ENCODE measurements at places on chromosomes 7 and 10. TPM values are rescaled to one million over a fixed set of nuclear protein-coding genes. Genes with fewer than 3 reads are reported as not detected.

GRCh38 chr10:14450041-14450491 lies 119.3 kb upstream of the FRMD4A start:
- no peaks in the 10 kb centered on the region for H3K27me3 ChIP-seq
- DNase-seq, result no peak
- no peak overlapping the region for H3K4me3 ChIP-seq
- no peaks in the 10 kb centered on the region for H3K36me3 ChIP-seq
- H3K4me1 ChIP-seq, result peaks cover 19% of the 10 kb centered on the region

- H3K27ac ChIP-seq, result no peak overlapping the region
- peaks cover 11% of the 10 kb centered on the region for H3K36me3 ChIP-seq
- no peak for DNase-seq
Observed at GRCh38 chr10:67934336-67934735, 49.9 kb downstream of the SIRT1 start.

ATXN7L1 gene
- total RNA-seq, result 20.5 TPM

GRCh38 chr10:94706089-94706488 lies 22.6 kb downstream of the CYP2C18 start:
- no peak for DNase-seq
- H3K27ac ChIP-seq, result no peak overlapping the region
- H3K4me1 ChIP-seq, result no peaks in the 10 kb centered on the region
- no peaks in the 10 kb centered on the region for H3K36me3 ChIP-seq
- no peak overlapping the region for H3K4me3 ChIP-seq

DNA sequence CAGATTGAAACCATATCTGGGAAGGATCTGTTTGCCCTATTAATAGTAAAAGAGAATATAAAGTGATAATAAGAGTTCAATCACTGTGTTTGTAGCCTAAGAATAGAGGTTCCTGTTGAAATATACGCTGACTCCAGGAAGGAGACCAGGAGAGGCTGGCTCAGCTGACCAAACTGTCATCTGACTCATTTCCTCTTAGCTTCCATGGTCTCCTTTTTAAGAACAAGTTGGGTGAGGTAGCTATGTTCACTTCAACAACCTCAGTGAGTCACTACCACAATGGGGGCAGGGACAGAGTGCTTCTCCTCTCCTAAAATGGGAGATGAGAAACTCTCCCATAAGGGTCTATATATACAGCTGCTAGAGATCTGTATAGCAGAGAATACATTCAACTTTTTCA lies 543.3 kb downstream of the CALN1 start:
- no peaks in the 10 kb centered on the region for H3K36me3 ChIP-seq
- no peak overlapping the region for H3K27ac ChIP-seq
- no peak overlapping the region for H3K4me3 ChIP-seq
- no peaks in the 10 kb centered on the region for H3K4me1 ChIP-seq

LGI1 gene
- 3.3 TPM for total RNA-seq

COL28A1 gene
- total RNA-seq, result 11.8 TPM

DNA sequence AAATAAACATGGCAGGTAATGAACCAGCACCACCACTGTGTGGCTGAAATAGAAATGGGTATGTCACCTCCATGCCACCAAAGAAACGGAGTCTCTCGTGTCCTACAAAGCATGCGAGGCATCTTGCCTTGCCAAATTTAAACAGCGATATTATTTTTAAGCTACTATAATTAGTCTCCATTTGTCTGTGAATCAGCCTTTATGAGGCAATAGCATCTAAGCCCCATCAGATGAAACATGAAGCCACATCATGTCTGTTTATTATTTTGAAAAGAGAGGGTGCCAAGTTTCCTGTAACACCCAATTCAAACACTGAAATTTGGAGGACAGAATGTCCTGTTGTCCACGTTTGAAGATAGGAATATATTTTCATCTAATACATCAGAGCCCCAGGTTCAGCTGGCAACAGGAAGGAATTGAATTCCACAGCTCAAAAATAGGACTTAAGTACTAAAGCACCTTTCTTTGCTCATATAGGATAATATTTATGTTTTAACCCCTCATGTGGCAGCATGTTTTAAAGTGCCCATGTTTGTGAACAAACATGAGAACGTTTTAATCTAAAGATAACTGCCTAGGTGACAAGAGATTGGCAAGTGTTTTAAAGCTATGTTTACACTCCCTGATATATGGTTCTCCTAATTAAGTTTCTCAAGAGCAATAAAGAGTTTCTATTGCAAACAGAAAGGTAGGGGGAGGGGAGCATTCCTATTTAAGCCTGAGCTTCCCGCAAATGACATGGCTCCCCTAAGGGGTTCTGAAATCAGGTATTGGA lies 86.8 kb downstream of the SORBS1 start:
- H3K36me3 ChIP-seq, result no peaks in the 10 kb centered on the region
- H3K4me3 ChIP-seq, result no peak overlapping the region
- DNase-seq, result no peak
- no peaks in the 10 kb centered on the region for H3K27me3 ChIP-seq
- no peaks in the 10 kb centered on the region for H3K4me1 ChIP-seq

DNA sequence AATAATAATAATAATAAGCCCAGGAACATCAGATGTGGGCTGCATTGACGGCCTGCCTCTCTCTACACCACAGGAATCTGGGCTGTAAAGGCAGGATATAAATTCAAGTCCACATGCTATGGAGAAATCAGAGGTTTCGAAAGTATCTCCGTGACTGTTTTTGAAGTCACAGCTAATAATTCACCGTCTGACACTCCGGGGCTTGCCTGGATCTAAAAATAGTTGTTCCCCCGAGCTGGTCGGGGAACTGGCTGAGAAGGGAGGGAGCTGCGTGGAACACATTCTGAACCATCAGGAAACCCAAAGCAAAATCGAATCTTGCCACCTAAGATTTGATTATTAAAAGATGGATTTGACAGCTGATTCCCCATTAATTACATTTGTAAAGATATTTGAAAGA lies 35.4 kb downstream of the KLF6 start:
- H3K36me3 ChIP-seq, result no peaks in the 10 kb centered on the region
- no peaks in the 10 kb centered on the region for H3K27me3 ChIP-seq
- H3K27ac ChIP-seq, result peak overlapping the region; percentile 72
- peaks cover 24% of the 10 kb centered on the region for H3K4me1 ChIP-seq
- DNase-seq, result peak; percentile 88

DNA sequence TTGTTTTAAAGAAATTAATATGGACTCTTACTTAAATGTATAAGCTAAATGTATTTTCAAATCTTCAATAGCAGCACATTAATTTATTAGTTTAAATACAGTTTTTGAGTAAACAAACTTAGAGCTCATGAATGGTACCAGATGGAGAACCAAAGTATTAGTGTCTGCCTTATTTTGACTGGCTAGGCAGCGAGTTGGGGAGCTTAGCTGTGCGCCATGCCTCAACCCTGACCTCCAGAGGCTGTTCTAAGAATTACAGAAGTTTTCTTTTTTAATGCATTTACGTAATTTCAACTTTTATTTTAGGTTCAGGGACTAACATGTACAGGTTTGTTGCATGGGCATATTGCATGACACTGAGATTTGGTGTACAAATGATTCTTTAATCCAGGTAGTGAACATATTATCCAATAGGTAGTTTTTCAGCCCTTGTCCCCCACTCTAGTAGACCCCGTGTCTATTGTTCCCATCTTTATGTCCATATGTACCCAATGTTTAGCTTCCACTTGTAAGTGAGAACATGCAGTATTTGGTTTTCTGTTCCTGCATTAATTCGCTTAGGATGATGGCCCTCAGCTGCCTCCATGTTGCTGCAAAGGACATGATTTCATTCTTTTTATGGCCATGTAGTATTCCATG lies 166.8 kb downstream of the IQUB start:
- H3K27ac ChIP-seq, result no peak overlapping the region
- no peaks in the 10 kb centered on the region for H3K27me3 ChIP-seq

DNA sequence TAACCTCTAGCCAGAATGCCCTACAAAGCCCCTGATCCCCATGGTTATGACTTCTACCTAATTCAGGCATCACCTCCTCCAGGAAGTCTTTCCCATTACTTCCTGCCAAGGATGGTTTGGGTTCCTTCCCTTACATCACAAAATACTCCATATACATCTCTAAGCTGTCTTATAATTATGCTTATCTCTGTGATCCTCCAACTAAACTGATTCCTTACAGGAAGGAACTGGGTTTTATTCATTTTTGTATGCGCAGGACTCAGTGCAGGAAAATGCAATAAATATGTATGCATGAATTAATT lies 41.3 kb downstream of the PIP4K2A start:
- H3K27me3 ChIP-seq, result no peaks in the 10 kb centered on the region
- H3K4me1 ChIP-seq, result peaks cover 9% of the 10 kb centered on the region
- H3K4me3 ChIP-seq, result no peak overlapping the region
- H3K27ac ChIP-seq, result no peak overlapping the region

PDE6C gene
- total RNA-seq, result not detected

- H3K36me3 ChIP-seq, result no peaks in the 10 kb centered on the region
- peak overlapping the region; percentile 93 for H3K27ac ChIP-seq
- no peaks in the 10 kb centered on the region for H3K4me1 ChIP-seq
Observed at GRCh38 chr7:134777470-134777869, 2.0 kb upstream of the CALD1 start.

GRCh38 chr7:94590526-94591162 lies 65.3 kb downstream of the SGCE start:
- no peak overlapping the region for H3K4me3 ChIP-seq
- H3K27me3 ChIP-seq, result no peaks in the 10 kb centered on the region
- DNase-seq, result no peak
- peaks cover 34% of the 10 kb centered on the region for H3K36me3 ChIP-seq
- H3K4me1 ChIP-seq, result no peaks in the 10 kb centered on the region
- H3K27ac ChIP-seq, result no peak overlapping the region

- peaks cover 71% of the 10 kb centered on the region for H3K36me3 ChIP-seq
- DNase-seq, result no peak
- H3K27me3 ChIP-seq, result no peaks in the 10 kb centered on the region
Observed at GRCh38 chr10:103894441-103894864, 23.5 kb downstream of the STN1 start.

DNA sequence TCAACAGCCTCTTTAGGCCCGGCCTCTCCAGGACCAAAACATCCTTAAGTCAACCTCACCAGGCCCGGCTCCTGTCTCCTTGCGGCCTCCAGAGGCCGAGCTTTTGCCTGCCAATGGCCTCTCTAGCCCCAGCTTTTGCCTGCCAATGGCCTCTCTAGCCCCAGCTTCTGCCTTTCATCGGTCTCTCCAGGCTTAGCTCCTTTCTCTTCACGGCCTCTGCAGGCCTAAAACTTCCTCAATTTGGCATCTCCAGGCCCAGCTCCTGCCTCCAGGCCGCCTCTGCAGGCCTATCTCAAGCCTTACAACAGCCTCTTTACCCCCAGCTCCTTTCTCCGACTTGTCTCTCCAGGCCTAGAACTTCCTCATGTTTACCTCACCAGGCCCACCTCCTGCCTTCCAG lies 15.7 kb upstream of the TMEM248 start:
- H3K4me1 ChIP-seq, result no peaks in the 10 kb centered on the region
- no peak overlapping the region for H3K4me3 ChIP-seq
- H3K27ac ChIP-seq, result no peak overlapping the region
- no peaks in the 10 kb centered on the region for H3K27me3 ChIP-seq
- no peak for DNase-seq

DNA sequence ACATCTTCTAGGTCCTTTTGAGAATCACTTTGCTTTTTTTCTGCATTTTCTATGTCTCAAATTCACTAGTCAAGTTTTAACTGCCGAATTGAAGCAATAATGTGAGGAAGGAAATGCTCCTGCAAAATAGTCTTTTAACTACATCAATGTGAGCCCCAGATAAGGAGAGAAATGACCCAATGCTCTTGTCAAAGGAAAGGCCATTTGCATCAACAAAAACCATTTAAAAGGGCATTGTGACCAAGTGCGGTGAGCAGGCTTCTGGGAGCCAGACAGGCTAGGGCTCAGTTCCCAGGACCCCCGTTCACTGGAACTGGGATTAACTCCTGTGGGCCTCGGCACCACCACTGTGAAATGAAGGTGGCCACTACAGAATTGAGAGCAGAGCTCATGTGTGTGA lies 127.9 kb upstream of the EEPD1 start:
- no peak overlapping the region for H3K4me3 ChIP-seq
- H3K27ac ChIP-seq, result no peak overlapping the region
- H3K4me1 ChIP-seq, result no peaks in the 10 kb centered on the region
- H3K27me3 ChIP-seq, result no peaks in the 10 kb centered on the region

- H3K4me3 ChIP-seq, result no peak overlapping the region
- DNase-seq, result no peak
- no peaks in the 10 kb centered on the region for H3K36me3 ChIP-seq
Observed at GRCh38 chr10:103281753-103282152, 4.8 kb downstream of the INA start.

MRLN gene
- total RNA-seq, result not detected

GRCh38 chr7:134554417-134554966 lies 5.6 kb downstream of the AKR1B15 start:
- H3K36me3 ChIP-seq, result no peaks in the 10 kb centered on the region
- DNase-seq, result no peak
- no peaks in the 10 kb centered on the region for H3K4me1 ChIP-seq
- H3K27ac ChIP-seq, result no peak overlapping the region
- no peaks in the 10 kb centered on the region for H3K27me3 ChIP-seq
- no peak overlapping the region for H3K4me3 ChIP-seq

DNA sequence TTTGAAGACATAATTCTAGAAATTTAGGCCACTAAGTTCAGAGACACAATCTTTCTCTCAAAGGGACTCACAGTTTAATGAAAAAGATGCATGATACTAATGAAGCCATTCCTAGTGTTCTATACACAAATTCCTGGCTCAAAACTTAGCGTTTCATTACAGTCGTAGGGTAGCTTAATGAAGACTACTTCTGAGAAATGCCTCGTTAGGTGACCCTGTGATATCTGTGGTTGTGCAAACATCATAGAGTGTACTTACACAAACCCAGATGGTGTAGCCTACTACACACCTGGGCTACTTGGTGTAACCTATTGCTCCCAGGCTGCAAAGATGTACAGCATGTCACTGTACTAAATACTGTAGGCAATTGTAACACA lies 488 bp upstream of the CHCHD3 start:
- no peak for DNase-seq
- peaks cover 26% of the 10 kb centered on the region for H3K4me1 ChIP-seq
- no peak overlapping the region for H3K4me3 ChIP-seq
- H3K27ac ChIP-seq, result peak overlapping the region; percentile 89
- no peaks in the 10 kb centered on the region for H3K36me3 ChIP-seq
- H3K27me3 ChIP-seq, result no peaks in the 10 kb centered on the region

ATOH7 gene
- not detected for total RNA-seq

- no peaks in the 10 kb centered on the region for H3K27me3 ChIP-seq
- peak overlapping the region; percentile 62 for H3K4me3 ChIP-seq
- DNase-seq, result peak; percentile 2
Observed at GRCh38 chr10:100008708-100009282, 952 bp downstream of the DNMBP start.

DNA sequence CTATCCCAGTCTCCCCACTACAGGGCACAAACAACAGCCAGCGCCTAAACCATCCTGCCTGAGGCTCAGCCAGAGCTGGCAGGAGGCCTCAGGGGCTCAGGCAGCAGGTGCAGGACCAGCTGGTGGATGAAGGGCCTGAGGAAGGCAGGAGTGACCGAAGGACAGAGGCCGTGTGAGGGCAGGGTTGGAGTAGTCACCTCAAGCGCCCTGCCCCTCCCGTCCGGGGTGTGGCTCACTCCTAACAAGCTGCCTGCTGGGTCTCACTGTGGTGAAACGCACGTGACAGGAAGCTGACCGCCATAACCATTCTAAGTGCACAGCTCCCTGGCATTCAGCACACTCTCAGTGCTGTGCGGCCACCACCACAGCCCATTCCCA lies 281.1 kb downstream of the ELFN1 start:
- H3K4me3 ChIP-seq, result no peak overlapping the region
- no peaks in the 10 kb centered on the region for H3K36me3 ChIP-seq
- no peak overlapping the region for H3K27ac ChIP-seq

All from sigmoid colon (tissue), 7 donors.